Nasal cavity respiratory epithelium epithelial cell of viscerocranial mucosa (primary cell): ENCODE measurements at places on chromosomes 11 and 22. TPM values are rescaled to one million over a fixed set of nuclear protein-coding genes. Genes with fewer than 3 reads are reported as not detected.

The FIBP gene
- total RNA-seq: 92.5 and 141 TPM in 2 replicates

The ANKK1 gene
- 0.68 and 2.3 TPM in 2 replicates for total RNA-seq

The OR8D1 gene
- not detected in 2 replicates for total RNA-seq

The SYCE3 gene
- 0.28 TPM in 1 of 2 replicates, not detected in the other for total RNA-seq

The TAF6L gene
- 19.1 and 21.2 TPM in 2 replicates for total RNA-seq

The CHRNA10 gene
- total RNA-seq: 0.34 and 1.00 TPM in 2 replicates

The CD248 gene
- total RNA-seq: 0.68 and 1.2 TPM in 2 replicates

The TMEM191C gene
- 0.34 and 0.85 TPM in 2 replicates for total RNA-seq

The KRTAP5-11 gene
- total RNA-seq: not detected in 2 replicates

The CRYBB2 gene
- not detected in 2 replicates for total RNA-seq

The PNPLA5 gene
- not detected in 2 replicates for total RNA-seq

The SOX10 gene
- total RNA-seq: not detected in 2 replicates

The DCHS1 gene
- total RNA-seq: under 0.01 and 0.21 TPM in 2 replicates

The DCPS gene
- total RNA-seq: 7.5 and 9.2 TPM in 2 replicates

The ATM gene
- total RNA-seq: 58.1 and 87.6 TPM in 2 replicates

The SLC16A8 gene
- 0.07 and 0.34 TPM in 2 replicates for total RNA-seq

The LAYN gene
- total RNA-seq: 7.2 and 61.6 TPM in 2 replicates

The LRRC74B gene
- not detected in 2 replicates for total RNA-seq

The MYBPC3 gene
- not detected in 2 replicates for total RNA-seq

The LINC01488 gene
- total RNA-seq: not detected in 2 replicates

The IFITM2 gene
- 2.8 and 7.2 TPM in 2 replicates for total RNA-seq

The F2 gene
- under 0.01 and 0.07 TPM in 2 replicates for total RNA-seq

The CENPM gene
- 1.2 and 1.7 TPM in 2 replicates for total RNA-seq

The ARHGAP42 gene
- 5.5 and 7.5 TPM in 2 replicates for total RNA-seq

The TRIM29 gene
- 232 and 1,029 TPM in 2 replicates for total RNA-seq

The SULT4A1 gene
- total RNA-seq: under 0.01 and 0.50 TPM in 2 replicates

The ACRV1 gene
- not detected in 2 replicates for total RNA-seq

The ADORA2A gene
- 0.34 and 0.64 TPM in 2 replicates for total RNA-seq
